ENCODE measurements at places on chromosomes 3 and 15. TPM values are rescaled to one million over a fixed set of nuclear protein-coding genes. Genes with fewer than 3 reads are reported as not detected.

Gene NPTN
- 92.4 TPM for total RNA-seq

- ATAC-seq = no peak
Measured at GRCh38 chr3:175102161-175102560, 243.0 kb downstream of the NAALADL2 start.

Gene ACAD9
- 64.3 TPM for total RNA-seq

Gene RPP14
- 16.4 TPM for total RNA-seq

GRCh38 chr3:72224804-72225509 is 440.0 kb upstream of the PROK2 start:
- no peak for ATAC-seq

Gene EIF3J
- total RNA-seq = 49.3 TPM

DNA sequence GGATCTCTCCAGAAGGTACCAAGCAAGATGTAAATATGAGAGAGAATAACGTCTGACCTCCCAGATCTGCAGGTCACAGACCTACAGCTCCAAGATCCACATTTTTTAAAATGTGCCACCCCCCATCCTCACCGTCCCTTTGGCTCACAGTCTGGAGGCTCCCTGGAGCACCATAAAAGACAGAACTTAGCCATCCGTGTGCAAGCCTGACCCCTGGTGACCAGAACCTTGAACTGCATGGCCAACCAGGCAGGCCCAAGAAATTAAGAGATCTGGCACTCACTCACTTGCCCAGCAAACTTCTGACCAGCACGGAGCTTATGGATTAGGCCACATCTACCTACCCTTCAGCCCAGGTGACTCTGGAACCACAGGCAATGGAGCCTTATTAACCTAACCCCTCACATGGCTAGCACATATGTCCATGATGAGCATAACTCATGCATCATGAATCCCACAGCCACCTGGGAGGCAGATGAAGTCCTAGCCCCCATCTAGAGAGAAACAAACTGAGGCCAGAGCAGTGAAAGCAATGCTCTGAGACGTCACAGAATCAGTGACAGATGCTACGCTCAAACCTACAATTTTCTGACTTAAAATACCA is 275.3 kb downstream of the UACA start:
- peak; percentile 31 for ATAC-seq

- ATAC-seq = no peak
Measured at GRCh38 chr3:177800561-177800960, 603.3 kb upstream of the TBL1XR1 start.

Gene IFT57
- 30.0 TPM for total RNA-seq

- ATAC-seq = no peak
Measured at GRCh38 chr15:27902680-27903385, 196.3 kb downstream of the OCA2 start.

DNA sequence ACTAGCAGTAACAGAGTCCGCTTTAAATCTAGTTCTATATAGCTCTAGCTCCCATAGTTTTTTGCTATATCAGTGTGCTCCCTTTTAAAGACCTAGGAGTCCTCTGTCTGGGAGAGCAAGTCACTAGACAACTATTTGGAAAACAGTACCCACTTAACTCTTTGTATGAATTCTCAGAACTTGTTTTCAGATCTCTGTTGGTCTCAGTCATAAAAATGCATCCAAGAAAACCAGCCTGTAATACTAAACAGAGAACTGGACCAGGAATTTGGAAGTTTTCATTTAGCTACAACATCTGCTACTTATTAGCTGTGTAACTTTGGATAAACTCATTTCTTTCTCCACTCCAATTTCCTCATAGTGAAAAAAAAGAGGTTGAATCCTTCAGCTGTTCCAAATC is 56.9 kb upstream of the C3orf49 start:
- no peak for ATAC-seq

Gene ITIH1
- 0.50 TPM for total RNA-seq

DNA sequence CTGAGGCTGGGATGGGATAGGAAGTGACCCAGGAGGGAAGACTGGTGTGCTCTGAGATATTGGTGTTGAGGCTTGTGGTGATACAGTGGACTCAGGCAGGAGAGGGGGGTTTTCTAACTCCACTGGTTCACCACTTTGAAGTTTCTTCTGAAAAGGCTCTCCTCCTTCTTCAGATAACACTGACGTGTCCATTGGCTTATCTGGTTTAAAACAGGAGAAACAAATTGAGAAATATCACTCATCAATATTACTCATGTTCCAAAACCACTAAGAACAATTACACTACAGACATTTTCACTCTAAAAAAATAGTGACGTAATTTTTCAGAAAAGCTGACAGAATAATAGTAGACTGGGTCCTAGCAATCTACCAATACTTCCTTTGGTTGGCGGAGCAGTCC is 23.1 kb downstream of the TP53BP1 start:
- no peak for ATAC-seq

- no peak for ATAC-seq
Measured at GRCh38 chr3:157064402-157064801, 95.5 kb downstream of the CCNL1 start.

Gene STRA6
- total RNA-seq = 7.1 TPM

GRCh38 chr3:67015702-67016484 is 17.8 kb downstream of the KBTBD8 start:
- ATAC-seq = no peak

DNA sequence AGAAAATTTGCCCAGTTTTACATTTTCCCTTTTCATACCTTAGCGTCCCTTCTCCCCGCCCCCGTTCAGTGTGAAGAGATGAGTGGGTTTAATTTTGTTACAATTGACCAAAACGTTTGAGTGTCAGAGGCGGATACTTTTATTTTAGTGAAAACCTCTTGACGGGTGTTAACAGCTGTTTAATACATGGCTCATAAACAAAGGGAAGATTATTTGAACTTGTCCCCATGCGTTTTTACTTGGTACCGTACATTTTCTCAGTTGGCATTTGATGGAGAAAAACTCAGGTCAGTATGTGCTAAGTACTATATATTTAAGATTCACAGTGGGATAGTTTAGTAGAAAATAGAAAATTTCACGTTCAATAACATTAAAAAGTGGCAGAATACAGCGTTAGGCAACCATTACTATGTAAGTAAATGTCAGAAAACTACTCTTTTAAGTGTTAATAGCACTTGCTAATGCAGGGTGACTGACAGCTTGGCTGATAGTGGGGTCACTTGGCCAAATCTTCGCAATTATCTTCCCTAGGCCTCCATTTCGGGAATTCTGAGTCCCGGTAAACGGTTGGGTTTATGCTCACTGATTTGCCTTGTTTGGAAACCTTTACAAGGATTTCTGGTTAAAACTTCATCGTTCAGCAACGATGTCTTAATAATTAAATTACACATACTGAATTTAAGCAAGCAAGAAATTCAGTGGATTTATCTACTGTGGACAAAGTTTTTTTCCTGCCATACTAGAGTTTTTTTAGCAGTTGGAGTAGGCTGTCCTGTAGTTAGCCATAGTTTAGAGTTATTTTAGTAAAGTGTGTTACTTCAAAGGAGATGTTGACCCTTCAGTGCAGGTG is 4.8 kb downstream of the CHD2 start:
- no peak for ATAC-seq

Gene CD276
- total RNA-seq = 28.0 TPM

DNA sequence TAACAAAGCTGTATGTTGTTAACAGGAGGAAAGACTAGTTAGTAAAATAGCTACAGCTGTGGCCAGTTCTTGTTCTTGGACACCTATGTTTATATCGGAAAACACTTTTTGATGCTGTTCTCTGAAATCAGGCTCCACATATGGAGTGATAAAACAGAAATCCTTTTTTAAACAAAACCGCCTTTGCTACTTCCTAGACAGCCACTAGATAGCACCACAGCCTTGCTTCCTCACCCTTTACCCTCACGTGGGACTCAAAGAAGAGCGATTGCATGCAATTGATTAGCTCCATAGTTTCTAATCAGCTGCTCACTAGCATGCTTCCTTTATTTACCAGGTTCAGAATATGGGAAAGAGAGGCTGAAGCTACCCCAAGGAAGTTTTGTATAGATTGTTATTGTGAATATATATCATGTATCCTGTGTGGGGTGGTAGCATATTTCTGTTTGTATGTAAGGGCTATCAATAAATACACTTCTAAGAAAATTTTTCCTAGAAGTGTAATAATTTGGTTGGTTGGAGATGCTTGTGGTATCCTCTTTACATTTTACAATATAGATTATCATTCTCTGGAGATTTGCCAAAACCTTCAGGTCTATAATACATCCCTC is 4.3 kb upstream of the MTFMT start:
- ATAC-seq = peak; percentile 27

Gene CLEC3B
- 0.33 TPM for total RNA-seq

GRCh38 chr3:149280671-149281349 is 52.6 kb downstream of the TM4SF18 start:
- ATAC-seq = no peak

- ATAC-seq = no peak
Measured at GRCh38 chr3:128349963-128350599, 116.6 kb downstream of the DNAJB8 start.

Gene FAN1
- 37.0 TPM for total RNA-seq

DNA sequence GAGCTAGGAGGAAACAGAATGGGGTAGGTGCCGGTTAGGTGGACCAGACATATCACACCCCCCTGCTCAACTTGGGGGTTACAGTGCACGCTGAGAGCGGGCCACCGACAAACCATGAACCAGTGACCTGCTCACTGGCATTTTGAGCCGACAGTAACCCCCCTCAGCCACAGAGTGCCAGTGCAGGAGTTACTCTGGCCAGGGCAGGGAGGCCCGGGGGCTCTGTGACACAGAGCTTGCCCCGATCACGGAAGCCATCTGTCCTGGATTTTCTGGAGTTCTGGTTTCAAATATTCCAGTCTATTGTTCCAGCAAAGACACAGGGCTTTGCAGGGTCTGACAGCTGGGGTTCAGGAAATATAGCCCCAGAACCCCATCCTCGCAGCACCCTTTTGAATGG is 225.2 kb downstream of the VPS13C start:
- peak; percentile 33 for ATAC-seq

DNA sequence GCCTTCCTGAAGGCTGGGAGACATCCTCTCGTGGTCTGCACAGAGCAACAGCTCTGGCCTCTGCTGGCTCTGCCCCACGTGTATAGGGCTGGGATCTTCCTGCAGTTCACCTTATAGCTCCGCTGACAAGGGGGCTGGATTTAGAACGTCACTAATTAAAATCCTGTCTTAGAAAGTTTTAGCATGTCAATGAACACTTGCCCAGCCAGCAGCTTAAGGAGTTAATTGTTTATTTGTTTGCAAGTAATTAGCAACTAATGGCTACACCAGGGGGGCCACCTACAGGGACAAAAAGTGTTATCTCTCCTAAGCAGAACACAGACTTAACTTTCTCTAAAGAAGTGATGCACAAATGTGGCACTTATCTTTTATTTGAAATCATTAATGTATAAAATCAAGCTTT is at the start of gene HESX1:
TSS of gene HESX1 (minus strand) at position 84 of the 403 bp plus-strand sequence. CDS start at position 24, 60 bp downstream.
- no peak for ATAC-seq

DNA sequence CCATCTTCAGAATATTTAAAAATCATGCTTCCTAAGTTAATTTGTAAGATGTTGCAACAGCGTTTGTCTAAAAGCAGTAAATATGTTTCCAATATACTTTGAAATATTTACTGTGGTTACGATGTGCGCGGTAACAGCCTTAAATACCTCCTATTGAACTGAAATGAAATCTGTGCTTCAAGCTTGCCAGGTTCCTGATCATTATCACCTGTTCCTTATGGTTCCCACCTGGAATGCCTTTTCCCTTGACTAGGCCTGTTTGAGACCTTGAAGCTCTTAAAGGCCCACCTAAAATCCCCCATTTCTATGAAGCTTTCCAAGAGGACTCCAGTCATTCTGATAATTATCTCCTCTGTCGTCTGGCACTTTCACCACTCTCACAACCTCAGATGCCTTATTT is 146.7 kb downstream of the NAALADL2 start:
- ATAC-seq = no peak

Gene PLA2G4D
- total RNA-seq = 0.16 TPM

DNA sequence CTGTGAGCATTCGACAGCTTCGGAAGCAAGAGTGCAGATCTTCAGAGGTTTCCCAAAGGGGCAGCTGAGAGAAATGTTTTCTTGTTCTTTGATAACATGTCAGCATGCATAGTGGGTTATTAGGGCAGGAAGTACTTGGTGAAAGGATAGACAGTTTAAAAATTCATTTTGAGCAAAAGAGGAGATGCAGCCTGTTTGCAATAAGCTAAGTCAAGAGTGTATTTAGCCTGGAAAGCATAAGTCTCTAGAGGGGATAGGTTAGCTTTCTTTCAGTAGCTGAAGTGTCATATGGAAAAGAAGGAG is 7.4 kb downstream of the SLC6A11 start:
- no peak for ATAC-seq

Gene C2CD4B
- total RNA-seq = not detected

DNA sequence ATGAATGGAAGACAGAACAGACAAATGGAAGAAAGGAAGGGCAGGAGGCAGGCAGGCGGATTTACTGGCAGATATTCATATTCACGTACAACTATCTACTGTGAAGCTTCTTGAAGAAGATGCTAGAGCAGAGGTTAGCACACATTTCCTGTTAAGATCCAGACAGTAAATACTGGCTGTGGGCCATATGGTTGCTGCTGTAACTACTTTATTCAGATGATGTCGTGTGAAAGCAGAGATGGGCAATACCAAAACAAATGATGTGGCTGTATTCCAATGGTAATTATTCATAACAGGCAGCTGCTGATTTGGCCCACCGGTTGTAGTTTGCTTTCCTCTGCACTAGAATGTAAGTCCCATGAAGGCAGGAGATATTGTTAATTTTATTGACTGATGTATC is 115.7 kb upstream of the PRTG start:
- ATAC-seq = no peak

DNA sequence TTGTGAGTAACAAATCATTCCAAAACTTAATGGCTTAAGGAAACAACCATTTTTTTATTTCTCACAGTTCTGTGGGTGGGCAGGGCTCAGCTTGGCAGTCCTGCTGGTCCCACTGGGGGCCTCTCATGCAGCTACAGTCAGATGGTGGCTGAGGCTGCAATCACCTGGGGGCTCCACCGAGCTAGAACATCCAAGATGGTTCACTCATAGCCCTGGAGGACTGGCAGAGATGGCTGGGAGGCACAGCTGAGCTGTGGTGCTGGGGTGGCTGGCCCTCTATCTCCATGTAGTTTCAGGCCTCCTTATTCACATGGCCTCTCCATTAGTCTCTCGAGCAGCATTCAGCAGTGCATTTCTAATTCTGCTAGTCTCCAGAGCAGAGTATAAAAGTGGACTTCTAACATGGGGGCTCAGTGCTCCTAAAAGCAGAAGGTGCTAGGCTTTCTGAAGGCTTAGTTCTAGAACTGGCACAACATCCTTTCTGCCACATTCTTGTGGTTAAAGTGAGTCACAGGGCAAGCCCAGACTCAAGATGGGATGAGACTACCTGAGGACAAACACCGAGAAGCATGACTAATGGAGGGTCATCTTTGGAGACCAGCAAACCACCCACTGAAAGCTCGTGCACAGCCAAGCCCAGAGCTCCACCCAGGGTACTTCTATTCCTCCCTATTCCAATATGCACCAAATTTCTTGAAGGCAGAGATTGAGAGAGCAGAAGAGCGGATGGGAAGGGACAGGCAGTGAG is 6.3 kb downstream of the CAV3 start:
- no peak for ATAC-seq

Gene PCLAF
- total RNA-seq = 70.6 TPM

DNA sequence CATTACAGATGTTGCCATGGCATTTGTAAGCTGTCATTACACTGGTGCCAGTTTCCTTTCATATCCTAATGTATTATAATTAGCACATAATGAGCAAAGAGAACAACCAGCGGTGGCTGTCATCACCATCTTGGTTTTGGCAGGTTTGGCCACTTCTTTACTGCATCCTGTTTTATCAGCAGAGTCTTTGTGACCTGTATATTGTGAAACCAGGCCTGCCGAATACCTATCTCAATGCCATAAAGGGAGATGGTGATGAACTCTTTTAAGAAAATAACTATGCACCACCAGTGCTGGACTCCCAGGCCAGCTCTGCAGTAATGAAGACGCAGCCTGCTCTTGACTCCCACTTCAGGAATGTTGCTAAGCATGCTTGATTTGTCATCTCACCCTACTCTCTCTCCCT is 458.1 kb upstream of the NR2F2 start:
- no peak for ATAC-seq

Gene ATP10A
- 3.0 TPM for total RNA-seq

Data from motor neuron (in vitro differentiated cells).